ENCODE measurements at places on chromosomes 1 and 21.

DNA sequence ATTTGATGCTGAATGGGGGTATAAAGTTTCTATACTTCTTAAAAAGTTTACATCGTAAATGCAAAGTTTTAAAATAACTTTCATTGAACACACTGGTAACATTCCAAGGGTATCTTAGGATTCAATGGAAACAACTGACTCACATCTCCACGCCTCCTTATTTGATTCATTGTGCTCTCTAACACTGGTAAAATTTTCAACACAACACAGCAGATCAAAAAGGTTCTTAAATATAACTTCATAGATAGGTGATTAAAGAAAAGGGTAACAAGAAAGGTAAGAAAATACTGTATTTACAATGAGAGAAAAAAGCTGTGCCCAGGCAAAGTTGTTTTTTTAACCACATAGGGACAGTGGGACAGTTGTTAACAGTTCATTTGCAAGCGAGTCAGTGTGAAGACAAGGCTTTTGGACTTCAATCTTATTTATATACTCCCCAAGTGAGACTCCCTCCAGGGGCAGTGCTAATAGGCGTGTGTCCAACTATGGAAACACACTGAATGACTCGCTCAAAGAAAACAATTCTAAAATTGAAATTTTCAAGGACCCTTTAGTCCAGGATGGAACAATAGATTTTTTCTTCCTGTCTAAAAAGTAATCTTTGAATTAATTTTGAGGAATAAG, 140.5 kb downstream of the TIAM1 start:
- DNase-seq: no peak

DNA sequence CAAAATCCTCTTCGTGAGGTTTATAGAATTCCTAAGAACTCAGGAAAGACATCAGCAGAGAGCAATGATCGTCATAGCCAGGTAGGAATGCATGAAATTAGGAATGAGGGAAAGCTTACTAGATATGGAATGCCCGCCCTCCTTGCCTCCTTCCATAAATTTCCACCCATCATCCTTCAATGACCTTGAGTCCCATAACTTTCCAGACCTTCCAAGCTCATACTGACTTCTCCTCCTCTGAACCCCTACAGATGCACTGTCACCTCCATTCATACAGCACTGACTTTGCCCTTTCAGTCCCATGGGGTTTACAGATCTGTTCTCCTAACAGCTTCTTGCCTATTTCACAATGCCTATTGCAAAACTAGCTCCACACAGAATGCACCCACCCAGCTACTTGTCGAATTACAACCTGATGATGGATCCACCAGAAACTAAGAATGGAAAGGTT, 23.8 kb upstream of the PPP1R15B start:
- no peak for DNase-seq

GRCh38 chr1:46526013-46526690, 25.3 kb downstream of the KNCN start:
- DNase-seq: no peak

GRCh38 chr1:119011116-119011515, 23.0 kb upstream of the TBX15 start:
- no peak for DNase-seq

DNA sequence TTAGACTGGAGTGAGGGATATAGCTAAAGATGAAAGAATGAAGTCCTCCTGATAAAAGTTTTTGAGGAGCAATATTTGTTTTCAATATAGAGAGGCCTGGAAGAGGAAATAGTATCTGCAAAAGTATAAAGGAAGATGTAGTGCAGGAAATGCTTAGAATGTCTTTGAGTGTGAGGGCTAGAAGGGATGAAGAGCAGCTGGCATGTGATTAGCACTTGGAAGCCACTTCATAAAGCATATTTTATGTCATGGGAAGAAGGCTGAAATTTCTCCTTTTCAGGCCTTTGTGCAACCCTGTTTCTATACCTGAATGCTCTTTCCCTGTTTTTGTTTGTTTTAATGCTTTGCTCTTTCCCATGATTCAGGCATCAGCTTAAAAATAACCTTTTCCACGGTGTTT, 323.3 kb upstream of the DEPDC1 start:
- no peak for DNase-seq

- no peak for DNase-seq
Measured at GRCh38 chr1:161216945-161217712, 2.0 kb downstream of the FCER1G start.

GRCh38 chr1:193462629-193463320, 276.4 kb upstream of the B3GALT2 start:
- no peak for DNase-seq

- DNase-seq: no peak
Measured at GRCh38 chr1:9505143-9505542, 34.1 kb upstream of the SLC25A33 start.

DNA sequence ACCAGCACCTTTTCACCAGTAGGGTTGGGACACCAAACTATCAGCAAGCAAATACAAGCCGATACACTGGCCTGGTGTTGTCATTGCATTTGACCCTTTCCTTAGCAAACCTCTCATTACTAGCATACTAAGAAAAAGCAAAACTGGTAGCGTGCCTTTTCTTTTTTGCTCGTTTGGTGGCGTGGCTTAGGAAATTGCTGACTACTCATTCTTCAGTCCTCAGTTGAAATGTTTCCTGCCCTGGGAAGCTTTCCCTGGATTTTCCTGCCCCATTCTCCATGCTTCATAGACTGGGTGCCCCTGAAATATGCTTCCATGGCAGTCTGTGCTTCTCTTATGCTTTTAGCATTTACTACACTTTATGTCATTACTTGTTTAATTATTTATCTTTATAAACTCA, 42.0 kb downstream of the MTR start:
- DNase-seq: no peak

DNA sequence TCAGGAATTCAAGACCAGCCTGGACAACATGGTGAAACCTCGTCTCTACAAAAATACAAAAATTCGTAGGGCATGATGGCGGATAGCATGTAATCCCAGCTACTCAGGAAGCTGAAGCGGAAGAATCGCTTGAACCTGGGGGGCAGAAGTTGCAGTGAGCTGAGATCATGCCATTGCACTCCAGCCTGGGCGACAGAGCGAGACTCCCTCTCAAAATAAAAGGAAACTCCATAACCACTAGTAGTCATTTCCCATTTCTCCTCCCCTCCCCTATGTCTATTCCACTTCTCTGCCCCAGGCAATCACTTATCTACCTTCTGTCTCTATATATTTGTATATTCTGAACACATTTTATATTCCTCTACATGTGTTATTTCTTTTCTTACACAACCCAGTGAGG, 4.0 kb upstream of the CEP350 start:
- no peak for DNase-seq

GRCh38 chr1:230424391-230425251, 1.5 kb downstream of the PGBD5 start:
- no peak for DNase-seq

DNA sequence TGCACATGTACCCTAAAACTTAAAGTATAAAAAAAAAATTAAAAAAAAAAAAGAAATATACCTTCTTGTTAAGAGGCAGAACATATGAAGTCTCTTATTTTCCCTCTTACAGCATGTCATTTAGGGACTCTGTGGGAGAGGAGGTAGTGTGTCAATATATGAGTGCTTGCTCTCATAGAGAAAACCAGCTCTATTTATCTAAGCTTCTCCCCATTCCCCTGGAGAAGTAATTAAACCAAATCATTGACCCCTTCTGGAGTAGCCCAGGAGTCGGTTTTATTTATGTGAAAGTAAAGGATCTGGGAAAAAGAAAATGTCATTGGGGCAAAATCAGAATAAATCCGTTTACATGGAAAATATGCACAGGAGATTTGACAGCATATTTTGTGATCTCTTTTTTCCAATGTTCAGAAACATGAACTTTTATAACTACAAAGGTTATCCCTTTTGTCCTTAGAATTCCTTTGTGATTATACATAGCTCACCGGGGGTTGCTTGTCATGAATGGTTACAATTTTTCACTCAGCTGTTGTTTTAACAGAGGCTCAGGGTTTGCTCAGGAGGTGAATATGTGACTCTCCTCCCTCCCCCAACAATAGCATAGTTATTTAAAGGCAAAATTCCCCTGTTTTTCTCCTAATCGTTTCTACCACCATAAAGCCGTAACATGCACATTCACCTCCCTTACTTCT, 114.5 kb upstream of the C1orf21 start:
- DNase-seq: no peak

DNA sequence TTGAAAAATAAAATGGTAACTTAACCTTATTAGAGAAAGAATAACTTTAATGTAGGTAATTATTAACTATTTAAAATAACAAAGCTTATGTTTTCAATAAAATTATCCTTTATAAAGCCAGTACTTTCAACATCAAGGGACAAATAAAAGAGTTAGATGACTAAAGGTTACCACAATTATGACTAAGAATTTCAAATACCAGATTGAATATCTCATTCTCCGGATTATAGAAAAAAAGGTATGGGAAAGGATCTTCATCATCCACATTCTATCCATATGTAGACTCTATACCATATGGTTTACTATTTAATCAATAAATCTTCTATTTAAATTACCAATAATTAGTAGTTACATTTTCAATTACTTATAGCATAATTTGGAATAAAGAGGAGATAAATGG, 62.8 kb downstream of the TOR3A start:
- DNase-seq: no peak

GRCh38 chr1:191669629-191670028, 488.6 kb upstream of the RGS18 start:
- no peak for DNase-seq

DNA sequence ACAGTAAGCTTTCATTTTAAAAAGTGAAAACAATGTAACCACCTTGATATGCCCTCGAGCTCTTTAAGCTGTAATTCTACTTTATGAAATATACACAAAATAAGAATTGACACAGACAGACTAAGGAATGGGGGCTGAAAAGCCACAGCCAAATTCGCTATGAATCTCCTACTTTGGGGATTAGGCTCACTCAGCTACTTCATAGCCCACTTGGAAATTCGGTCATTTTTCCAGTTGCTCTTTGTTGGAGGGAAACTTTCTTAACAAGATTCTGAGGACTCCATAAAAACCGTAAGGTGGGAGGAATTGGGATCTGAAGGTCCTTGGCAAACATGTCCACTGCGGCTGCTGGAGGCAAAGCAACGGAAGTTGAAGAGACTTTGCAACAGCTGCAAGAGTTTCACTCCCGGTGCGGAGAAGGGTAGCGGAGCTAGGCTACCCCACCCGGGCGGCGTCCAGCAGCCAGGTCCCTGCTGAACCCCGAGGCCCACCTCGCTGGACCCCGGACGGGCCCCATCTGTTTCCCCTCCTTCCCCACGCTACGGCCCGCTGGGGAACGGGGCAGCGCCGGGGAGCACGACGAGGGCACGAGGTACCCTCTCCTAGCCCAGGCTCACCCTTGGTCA, 634 bp downstream of the MYCBP start:
- DNase-seq: no peak

DNA sequence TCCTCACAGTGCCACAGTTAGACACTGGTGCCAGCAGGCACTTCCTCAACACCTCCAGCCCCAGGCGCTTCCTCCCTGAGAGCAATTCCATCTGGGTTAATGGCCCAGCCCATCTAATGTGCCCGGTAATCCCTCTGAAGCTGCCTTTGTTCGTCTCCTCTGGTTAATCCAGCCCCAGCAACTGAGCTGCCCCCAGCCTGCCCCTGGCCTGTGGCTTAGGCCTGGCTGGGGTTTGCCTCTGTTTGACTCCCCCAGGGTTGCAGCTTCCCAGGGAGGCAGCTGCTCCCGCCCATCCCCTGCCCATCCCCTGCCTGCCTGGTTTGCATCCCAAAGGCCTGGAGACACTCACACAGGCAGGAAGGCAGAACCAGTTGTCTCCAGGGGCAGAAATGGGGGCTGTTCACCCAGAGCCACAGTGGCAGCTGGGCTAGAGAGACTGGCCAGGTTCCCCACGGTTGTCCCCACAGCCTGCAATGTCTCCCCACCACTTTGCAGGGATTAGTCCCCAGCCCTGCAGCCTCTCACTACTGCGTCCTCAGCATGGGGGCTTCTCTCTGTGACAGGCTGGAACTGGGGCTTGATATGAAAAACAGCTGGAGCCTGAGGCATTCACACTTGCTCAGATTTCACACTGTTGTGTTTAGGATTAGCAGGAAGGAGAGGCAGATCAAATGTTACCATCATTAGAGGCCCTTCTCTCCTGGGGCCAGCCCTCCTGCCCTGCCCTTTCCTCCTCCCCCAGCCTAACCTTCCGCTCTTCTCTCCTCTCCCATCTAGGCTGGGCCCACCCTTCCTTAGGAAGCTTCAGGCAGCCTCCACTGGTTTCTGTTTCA, 120.2 kb downstream of the TLR5 start:
- no peak for DNase-seq

DNA sequence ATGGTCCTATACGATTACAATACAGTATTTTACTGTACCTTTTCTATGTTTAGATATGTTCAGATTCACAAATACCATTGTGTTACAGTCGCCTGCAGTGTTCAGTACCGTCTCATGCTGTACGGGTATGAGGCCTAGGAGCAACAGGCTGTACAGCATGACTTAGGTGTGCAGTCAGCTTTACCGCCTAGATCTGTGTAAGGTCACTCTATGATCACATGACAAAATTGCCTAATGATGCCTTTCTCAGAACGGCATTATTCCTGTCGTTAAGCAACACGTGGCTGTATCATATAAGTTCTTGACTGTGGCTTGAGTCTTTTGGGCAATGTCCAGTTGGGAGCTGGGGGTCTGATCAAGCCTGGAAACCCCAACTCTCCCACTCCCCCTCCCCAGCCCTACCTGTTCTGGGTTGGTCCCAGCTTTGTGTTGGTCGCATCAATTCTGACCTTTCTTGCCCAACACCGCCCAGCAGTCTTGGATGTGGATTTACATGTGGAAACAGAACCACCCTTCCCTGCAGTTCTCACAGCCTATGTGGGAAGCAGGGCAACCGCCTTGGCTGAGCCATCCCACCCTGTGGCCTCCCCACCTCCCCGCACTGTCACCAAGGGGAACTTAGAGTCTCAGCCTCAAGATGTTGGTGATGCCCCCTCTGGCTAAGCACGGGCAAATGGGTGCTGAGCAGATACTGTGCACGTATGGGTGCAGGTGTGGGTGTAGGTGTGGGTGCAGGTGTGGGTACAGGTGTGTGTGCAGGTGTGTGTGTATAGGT, 80.2 kb upstream of the ACTL8 start:
- DNase-seq: no peak

DNA sequence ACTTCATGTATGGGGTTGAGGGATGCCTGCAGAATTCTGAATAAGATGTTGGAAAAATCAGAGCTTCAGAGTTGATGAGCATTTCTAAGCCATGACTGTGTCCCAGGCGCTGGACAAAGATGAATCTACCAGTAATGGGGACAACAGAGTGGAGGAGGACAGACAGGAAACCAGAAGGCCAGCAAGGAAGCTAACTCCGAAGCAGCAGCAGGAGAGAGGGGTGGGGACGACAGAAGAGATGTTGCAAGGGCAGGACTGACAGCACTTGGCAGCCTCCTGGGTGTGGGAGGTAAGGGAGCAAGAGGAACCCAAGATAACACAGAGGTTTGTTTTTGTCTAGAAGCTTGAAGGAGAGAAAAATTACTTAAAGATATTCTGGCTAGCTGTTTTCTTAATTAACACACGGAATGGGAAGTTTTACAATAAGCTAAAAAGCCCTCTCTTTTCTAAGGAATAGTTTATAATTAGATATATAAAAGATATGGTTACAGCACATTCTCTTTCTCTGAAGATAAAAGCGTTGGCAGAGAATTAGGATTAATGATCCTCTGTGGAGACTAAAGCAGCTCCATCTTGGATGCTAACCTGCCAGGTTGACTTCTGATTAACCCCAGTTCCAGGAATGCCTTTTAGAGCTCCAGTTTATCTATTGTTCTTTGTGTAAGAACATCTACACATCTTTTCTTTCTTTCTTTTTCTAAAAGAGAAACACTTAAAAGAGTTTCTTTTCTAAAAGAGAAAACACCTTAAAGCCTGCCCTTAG, 92.7 kb downstream of the TENT5C start:
- no peak for DNase-seq
